ENCODE measurements at places on chromosomes 5 and 9.
A peak's percentile ranks its signal among the peaks of the same experiment; 100 is the strongest.

DNA sequence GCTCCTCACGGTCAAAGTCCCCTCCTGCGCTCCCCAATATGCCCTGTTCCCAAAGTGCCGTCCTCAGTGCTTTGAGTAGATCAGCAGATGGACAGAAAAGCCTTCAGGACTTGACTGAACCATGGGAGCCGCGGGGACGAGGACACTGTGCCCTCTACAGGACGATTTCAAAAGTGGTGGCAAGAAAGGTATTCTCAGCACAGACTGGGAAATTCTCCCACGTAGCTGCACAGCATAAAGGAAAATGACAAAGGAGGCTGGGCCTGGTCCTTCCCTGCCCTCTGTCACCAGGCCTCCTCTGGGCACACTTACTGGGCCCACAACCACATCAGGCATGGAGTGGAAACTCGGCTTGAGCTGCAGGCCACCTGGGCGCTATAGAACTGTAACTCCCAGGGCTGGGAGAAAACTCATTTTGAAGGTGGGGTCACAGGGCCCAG is 16.7 kb upstream of the MTMR12 start:
- peak; percentile 40 for DNase-seq

DNA sequence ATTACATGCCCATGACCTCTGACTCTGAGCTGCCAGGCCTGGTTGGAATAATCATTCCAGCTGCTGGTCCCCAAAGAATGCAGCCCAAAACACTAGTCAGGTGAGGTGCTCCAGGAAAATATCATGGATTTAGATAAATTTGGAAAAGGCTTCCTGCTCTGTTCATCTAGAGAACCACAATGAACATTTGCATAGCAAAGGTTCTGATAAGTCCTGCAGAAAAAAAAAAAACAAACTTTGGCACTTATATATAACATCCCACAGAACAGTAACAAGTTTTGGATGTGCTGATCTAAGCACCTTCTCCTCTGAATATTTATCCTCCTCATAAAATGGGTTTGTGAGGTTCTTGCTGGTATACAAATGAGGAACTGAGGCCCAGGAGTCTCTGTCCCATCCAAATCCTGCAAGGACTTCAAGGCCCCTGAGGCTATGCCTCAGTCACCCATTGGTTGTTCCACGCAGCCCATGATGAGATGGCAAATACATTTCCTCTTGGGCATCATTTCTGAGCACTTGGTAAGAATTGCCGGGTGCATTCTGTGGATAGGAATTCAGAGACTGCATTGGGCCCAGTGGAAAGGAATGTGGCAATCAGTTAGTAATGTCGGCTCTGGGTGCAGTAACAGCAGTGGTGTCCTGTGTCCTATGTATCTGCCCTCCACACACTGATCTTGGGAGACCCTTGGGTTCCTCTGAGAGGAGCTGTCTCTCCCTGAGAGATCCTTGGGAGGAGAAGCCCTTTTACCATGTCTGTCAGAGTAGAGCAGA is 73.4 kb upstream of the ASS1 start:
- no peak for DNase-seq

GRCh38 chr5:123358751-123359150 is 64.5 kb downstream of the CEP120 start:
- no peak for DNase-seq

GRCh38 chr5:175863316-175863715 is 8.1 kb upstream of the CPLX2 start:
- no peak for DNase-seq

DNA sequence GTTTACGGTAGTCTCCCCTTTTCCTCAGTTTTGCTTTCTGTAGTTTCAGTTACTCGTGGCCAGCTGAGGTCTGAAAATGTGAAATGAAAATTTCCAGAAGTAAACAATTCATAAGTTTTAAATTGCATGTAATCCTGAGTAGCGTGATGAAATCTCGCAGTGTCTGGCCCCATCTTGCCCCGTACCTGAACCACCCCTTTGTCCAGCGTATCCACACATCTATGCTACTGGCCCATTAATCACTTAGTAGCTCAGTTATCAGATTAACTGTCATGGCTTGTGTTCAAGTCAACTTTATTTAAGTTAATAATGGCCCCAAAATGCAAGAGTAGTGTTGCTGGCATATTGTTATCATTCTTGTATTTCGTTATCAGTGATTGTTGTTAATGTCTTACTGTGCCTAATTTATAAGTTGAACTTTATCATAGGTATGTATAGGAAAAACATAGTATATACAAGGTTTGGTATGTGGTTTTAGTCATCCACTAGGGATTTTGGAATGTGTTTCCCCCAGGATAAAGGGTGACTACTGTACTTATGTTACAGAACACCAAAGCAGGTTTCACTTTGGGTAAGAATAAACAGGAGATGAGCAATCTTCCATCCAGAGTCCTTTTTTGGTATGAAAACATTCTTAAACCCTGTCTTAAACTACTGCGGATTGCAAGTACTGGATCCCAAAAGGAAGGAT is 118.4 kb upstream of the KCNN2 start:
- no peak for DNase-seq

- no peak for DNase-seq
Measured at GRCh38 chr5:21058289-21058688, 1070.3 kb upstream of the CDH18 start.
